ENCODE measurements at places on chromosomes 3 and 15.

DNA sequence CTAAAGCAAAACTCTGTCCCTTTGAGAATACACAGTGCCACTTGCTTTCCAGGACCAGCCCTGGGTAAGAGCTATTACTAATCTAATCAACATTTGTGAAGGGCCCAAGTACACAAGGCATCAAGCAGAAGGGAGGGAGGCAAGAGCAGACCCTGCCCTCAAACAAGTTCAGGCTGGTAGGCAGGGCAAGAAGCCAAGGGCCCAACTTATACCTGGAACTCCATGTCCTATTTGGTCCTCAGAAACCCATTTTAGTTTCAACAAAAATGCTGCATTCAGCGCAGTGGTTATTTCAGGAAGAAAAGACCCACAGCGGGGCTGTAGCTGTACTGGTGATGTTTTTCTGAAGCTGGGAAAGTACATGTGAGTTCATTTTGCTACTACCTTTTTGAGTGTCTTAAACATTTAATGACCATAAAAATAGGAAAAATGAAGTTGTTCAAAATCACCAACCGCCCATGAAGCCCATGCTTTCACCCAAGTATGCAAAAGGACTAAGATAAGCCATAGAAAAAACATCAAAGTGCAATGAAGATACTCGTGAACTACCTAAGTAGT lies 2.8 kb downstream of the RPS17 start:
- no peak for DNase-seq

DNA sequence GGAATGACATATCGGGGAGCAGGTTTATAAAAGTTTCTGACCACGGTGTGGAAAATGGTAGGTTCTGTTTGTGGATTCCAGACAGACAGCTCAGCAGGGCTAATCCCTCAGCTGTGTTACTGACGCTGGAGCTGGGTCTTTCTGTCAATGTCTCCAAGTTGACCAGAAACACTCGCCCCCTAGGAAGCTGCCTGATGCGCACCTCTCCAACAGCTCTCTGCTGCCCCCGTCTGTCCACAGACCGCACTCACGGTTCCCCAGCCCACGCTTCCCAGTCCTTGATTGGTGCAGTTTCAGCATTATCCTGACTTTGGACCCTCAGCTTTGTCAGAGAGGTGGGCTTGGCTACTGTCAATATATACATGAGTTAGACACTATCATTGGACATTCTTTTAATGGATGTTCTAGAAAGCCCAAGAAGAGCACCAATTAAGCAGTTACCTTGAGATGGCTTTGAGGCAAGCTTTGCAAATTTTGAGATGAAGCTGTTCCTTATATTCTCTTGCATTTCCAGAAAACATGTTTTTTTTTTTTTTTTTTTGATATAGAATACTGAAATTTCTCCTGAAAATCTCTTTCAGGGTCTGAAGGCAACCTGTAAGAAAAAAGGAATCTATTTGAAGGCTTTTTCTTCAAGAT lies 98.9 kb upstream of the TBC1D5 start:
- peak; percentile 20 for DNase-seq

GRCh38 chr3:18049096-18049495 lies 306.7 kb upstream of the TBC1D5 start:
- DNase-seq: no peak

DNA sequence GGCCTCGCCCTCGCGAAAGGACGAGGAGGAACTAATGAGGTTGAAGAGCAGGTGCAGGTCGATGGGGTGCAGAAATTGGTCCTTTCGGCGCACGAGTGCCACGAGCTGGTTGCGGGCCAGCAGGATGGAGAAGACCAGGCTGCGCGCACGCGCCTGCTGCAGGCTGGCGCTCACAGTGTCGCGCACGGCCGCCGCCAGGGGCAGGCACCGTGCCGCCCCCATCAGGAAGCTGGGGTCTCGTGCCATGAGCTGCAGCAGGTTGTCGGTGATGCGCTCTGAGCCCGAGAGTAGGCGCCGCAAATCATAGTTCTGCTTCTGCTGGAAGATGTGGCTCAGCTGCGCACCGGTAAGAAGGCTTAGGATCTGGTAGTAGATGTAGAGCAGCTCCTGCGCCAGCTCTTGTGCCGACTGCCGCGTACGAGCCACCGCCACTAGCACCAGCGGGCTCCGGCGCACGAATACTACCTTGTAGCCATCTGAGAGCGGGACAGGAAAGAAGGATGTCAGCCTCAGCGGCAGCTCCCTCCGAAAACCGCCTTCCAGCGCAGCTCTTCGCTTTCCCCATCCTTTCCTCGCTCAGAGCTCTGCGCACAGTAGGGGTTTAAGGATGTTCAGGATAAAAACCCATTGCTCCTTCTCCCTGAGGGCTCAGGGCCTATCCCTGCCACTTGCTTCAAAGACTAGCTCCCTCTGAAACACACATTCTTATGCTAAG lies 6.9 kb upstream of the MST1R start:
- no peak for DNase-seq

GRCh38 chr3:184864000-184864399 lies 52.0 kb downstream of the VPS8 start:
- DNase-seq: no peak

GRCh38 chr15:72166716-72167417 lies 30.7 kb downstream of the GRAMD2A start:
- DNase-seq: no peak

DNA sequence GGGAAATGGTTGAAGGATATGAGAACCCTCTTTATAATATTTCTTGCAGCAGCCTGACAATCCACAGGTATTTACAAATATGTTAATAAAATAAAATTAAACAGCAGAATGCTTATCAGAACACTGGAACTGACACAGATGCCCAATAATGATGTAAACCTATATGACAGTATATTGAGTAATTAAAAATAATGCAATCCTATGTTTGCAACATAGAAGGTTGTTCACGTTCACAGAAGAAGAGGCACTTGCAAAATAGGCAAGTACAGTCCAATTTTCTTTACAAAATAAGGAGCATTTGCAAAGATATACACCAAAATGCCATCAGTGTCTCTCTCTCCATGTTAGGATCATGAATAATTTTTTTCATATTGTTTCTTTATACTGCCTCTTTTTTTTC lies 397.0 kb upstream of the WNT5A start:
- DNase-seq: no peak

DNA sequence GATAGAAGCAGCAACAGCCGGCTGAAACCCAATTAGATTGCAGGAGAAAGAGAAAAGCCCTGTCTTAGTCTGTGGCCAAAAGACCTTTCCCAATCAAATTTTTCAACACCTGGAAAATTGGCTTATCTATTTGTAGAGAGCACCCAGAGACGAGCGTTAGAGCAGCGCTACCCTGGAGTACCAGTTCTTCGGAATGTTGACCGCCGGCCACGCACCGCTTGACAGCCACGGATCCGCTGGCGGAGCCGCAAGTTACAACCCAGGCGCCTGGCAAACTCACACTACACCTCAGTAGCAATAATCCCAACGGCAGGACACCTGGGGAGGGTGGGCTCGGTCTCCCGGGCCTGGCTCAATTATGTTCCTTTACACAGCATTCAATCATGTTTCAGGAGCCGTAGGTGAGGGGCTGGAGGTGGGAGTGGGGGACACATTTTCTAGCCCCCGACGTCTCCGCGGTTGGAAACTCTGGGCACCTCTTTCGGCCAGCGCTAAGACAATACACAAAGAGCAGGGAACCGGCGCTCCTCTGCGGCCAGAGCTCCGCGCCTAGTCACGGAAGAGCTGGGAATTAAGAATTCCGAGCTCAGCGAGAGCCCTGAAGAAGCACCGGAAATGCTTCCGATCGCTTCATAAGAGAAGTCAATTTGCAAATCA lies 1.2 kb downstream of the MB21D2 start:
- peak; percentile 45 for DNase-seq

- DNase-seq: no peak
Measured at GRCh38 chr3:114332342-114333179, 38.7 kb downstream of the TIGIT start.

GRCh38 chr15:80689294-80689693 lies 5.8 kb upstream of the ABHD17C start:
- no peak for DNase-seq

- DNase-seq: no peak
Measured at GRCh38 chr3:127819656-127820055, 2.7 kb downstream of the MGLL start.

DNA sequence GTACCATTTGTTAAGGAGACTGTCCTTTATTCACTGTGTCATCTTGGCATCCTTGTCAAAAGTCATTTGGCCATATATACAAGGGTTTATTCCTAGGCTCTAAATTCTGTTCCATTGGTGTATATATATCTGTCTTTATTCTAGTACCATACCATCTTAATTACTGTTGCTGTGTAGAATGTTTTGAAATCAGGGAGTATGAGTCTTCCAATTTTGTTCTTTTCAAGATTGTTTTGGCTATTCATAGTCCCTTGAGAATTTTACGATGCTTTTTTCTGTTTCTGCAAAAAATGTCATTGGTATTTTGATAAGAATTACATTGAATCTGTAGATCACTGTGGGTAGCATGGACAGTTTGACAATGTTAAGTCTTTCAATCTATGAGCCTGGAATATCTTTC lies 28.7 kb downstream of the PFN2 start:
- DNase-seq: no peak

GRCh38 chr3:39327053-39327745 lies 2.3 kb upstream of the CCR8 start:
- no peak for DNase-seq

DNA sequence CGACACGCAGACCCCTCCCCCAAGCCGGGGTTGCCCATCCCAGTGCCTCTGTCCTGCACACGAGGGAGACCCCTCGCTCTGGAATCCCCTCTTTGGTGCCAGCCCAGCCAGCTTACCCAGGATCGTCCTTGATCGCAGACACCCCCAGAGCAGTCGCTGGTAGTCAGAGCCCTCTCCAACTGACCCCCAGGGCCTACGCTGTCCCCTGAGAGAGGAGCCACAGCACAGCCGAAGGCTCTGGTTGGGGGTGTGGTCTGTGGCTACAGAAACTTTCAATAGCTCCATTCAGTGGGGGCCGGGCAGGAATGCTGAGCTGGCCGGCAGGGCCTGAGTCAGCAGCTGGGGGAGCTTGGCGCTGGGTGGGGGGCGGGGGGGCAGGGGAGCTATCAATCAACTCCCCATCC lies at the start of gene LCTL:
Gene LCTL, minus strand, starts transcription at position 258 of the 404 bp plus-strand sequence. CDS start 633 bp downstream, outside the sequence.
- DNase-seq: no peak

DNA sequence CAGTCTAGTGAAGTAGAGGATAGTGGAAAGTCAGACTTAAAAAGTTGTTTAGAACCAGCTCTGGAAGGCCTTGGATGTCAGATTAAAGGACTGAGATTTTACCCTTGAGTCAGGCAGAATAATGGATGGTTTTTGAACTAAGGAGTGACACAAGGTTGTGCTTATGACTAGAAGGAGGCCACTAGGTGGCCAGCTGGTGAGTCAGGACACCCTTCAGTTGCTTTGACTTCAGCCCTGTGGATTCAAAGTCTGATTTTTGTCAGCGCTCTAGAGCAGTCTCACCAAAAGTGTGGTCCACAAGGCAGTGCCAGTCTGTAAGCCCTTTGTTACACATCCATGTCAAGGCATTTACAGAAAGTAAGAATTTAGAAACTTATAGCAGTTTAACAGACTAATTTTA lies 3.8 kb upstream of the GABPB1 start:
- no peak for DNase-seq

GRCh38 chr3:133269393-133269792 lies 130.5 kb upstream of the BFSP2 start:
- DNase-seq: no peak

All from HS-5 (cell line).